Stimulated activated naive CD8-positive, alpha-beta T cell treated with anti-CD3 and anti-CD28 coated beads, Interleukin-15, amount 100 ng/mL, for 72 hours (primary cell): ENCODE measurements at places on chromosomes 12 and 14.
A peak's percentile ranks its signal among the peaks of the same experiment; 100 is the strongest.

- DNase-seq: no peak
Observed at GRCh38 chr14:41313196-41313595, 293.5 kb upstream of the LRFN5 start.

GRCh38 chr14:75513911-75514672, 8.2 kb upstream of the BATF start:
- no peak for DNase-seq

DNA sequence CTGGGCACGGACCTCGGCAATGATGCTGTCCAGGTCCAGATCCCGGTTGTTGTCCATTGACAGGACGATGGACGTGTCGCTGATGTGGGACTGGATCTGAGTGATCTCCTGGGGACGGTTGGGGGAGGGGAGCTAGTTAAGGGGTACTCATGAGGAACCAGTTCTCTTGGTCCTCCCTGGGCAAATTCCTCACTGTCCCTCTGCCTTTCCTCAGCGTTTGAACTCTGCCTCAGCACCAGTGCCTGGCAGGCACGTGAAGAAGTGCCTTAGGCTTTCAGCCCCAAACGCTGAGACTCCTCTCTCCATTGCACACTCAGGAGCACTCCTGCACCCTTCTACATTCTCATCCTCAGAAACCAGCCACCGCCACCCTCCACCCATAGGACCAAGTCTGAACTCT, 9.7 kb downstream of the KRT72 start:
- DNase-seq: no peak

DNA sequence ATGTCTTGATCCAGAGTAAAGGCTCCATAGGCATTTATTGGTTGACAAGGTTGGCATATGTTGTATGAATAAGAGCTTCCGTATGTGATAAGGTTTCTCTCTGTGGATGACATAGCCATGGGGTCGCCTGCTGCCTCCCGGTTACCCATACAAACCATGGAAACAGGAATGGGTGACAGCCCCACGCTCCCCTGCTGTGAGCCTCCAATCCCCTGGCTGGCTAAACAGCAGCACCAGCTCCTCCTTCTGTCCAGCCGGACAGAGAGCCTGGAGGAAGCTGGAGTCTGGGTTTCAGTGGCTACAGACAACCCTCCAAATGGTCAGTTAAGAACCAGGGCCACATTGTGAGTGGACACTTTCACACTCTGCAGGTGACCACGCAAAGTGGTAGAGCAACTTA, 131.1 kb downstream of the CALM1 start:
- DNase-seq: no peak

GRCh38 chr12:52493172-52493571, at the start of gene KRT6A:
Gene KRT6A, minus strand, starts transcription at chr12:52493257. Its CDS starts 69 bp downstream, at chr12:52493188.
- DNase-seq: no peak

GRCh38 chr12:91482231-91482630, 299.6 kb upstream of the DCN start:
- no peak for DNase-seq

DNA sequence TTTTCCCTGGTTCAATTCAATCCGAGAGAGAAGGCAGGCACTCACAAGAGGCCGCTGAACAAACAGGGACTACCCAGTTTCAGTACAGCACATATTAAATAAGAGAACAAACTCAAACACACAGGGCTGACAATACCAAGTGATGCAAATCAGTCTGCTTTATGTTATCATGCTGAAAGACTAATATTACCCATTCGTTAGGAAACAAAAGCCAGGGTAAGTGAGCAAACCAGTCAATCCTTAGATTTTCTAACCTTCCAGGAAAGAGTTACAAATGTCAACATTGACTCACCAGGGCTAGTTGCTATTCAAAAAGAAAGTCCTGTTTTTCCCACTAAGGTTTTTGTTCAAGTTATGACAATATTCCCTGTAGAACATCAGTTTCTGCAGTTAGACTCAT, 246.2 kb downstream of the C12orf42 start:
- no peak for DNase-seq

DNA sequence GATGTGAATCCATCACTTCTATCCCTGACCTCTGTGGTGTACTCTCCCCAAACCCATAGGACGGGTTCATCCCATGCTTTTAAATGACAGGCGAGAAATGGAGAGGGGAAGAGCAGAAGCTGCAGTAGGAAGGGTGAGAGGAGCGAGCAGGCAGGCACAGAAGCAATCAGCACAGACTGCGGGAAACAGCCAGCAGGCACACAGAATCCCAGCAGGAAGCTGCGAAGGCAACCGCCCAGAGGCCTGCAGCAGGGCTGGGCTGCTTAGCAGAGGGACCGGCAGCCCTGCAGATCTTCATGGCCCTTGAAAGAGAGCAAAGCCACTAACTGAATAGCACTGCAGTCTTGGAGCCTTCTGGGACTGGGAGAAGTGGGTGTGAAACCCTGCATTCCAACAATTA, 287.0 kb upstream of the FKBP4 start:
- no peak for DNase-seq

DNA sequence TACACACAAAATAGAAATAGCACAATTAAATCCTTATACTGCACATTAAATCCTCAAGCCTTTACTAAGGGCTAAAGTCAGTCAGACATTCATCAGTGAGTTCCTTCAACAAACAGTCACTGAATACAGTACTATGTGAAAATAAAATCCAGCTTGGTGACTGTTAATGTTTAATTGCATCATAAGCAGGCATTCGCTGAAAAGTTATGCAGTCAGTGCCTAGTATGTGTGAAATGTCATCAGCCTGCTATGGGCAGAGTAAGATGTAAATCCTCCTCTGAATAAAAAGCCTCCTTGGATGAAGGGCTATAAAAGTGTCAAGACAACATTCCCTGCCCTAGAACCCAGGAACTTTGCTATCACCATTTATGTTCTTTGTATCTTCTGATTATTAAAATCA, 116.4 kb downstream of the PRICKLE1 start:
- DNase-seq: no peak

GRCh38 chr12:29167988-29168387, 18.9 kb downstream of the FAR2 start:
- no peak for DNase-seq

GRCh38 chr14:33647385-33647786, 303.5 kb downstream of the EGLN3 start:
- DNase-seq: no peak

DNA sequence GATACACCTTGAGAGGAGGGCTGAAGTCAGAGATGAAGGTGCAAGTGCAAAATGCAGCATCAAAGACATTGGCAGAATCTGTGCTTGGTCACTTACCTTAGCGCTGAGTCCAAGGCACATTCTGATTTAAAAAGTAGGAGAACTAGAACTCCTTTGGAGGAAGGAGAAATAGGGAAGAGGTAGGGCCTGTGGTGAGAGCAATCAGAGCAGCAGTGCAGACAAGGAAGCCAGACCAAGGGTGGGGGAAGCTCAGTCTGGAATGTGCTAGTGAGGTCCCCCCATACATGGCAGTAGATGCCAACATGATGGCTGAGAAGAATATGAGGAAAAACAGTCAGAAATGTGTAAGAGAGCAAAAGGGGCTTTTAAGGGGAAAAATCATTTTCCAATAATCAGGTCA, 206.5 kb downstream of the SSPN start:
- DNase-seq: no peak

DNA sequence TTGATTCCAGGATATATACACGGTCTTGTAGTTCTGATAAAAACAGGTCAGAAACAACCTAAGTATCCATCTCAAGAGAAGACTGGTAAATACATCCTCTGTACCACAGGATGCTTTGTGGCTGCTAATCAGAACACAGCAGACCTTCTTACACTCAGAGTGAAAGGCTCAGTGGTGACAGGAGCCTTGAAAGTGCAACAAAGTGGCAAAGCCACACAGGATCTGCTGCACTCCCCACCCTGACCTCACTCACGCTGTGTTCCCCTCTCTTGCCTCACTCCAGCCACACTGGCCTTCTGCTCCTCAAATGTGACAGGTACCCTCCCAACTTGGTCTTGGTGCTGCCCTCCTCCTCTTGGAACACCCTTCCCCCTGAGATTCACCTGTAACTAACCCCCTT, 98.1 kb upstream of the GRIP1 start:
- DNase-seq: peak; percentile 67

GRCh38 chr12:26853303-26854030, 20.5 kb upstream of the ITPR2 start:
- peak; percentile 49 for DNase-seq

DNA sequence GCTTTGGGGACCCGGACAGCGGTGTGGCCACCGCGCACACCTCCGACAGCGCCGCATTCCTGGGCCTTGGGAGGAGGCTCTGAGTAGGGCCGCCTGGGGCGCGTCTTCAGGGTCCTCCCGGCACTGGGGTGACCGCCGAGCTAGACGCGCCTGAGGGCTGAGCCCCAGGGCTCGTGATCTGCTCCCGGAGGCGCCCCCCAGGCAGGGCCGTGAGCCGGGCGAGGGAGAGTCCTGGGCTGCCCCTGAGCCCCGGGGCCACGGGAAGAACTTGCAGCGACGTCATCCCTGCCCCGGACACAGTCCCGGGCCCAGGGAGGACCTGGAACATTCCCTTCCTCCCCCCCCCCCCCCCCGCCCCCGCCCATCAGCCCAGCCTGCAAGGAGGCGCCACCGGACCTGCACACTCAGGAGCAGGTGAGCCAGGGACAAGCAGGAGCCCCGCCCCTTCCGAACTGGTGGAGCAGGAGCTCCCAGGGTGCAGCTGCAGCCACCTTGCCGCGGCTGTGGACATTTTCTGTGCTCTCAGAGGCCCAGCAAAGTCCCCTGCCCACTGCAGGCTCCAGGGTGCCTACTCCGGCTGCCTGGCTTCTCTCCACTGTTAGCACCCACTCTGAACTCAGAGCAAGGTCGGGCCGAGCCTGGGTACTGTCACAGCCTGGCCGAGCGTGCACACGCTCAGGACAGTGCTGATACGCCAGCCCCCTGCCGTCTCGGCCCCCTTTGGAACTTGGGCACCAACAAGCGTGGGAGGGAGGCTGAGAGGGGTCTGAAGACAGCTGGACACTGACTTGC, 50.7 kb downstream of the A2M start:
- peak; percentile 24 for DNase-seq

- no peak for DNase-seq
Observed at GRCh38 chr12:6367065-6367968, 8.0 kb downstream of the SCNN1A start.

- no peak for DNase-seq
Observed at GRCh38 chr12:49979791-49980190, 7.0 kb downstream of the AQP6 start.

- no peak for DNase-seq
Observed at GRCh38 chr12:1527789-1528188, 66.6 kb downstream of the FBXL14 start.

GRCh38 chr14:75690010-75690409, 29.0 kb downstream of the TTLL5 start:
- DNase-seq: no peak

DNA sequence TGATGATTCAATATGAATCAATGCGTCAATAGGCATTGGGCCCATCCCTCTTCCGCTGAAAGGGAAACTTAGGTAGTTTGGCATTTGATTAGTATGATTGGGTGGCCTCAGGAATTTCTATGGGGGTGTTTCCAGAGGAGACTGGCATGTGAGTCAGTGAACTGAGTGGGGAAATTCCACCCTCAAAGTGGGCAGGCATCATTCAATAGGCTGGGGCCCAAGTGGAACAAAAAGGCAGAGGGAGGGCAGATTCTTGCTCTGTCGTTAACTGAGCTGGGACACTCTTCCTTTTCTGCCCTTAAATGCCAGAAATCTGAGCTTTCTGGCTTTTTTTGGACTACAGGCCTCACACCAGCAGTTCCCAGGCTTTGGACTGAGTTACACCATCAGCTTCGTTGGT, 373.5 kb downstream of the RPS29 start:
- DNase-seq: no peak

DNA sequence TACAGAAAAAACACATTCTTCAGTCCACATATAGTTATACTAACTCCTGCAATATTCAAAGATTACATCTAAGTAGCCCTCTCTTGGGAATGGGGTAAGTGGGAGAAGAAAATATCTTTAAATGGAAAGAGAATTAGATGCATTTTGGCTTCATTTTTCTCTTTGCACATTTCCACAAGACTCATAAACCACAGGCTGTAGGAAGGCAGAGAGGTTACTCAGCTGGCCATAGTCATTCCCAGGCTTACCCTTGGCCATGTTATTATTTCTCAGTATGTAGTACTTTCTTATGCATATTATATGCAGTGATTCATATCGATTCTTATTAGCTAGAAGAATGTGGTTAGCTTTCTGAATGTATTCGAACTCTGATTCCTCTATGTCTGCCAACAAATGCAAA, 92.2 kb downstream of the PTPRR start:
- no peak for DNase-seq

GRCh38 chr12:128314611-128315010, 47.6 kb downstream of the TMEM132C start:
- DNase-seq: no peak

- no peak for DNase-seq
Observed at GRCh38 chr12:93804392-93805179, 127.4 kb downstream of the CRADD start.

- peak; percentile 45 for DNase-seq
Observed at GRCh38 chr12:30822385-30823155, 67.8 kb upstream of the CAPRIN2 start.

- peak; percentile 84 for DNase-seq
Observed at GRCh38 chr14:105999361-106000028, 473.1 kb downstream of the TMEM121 start.

- no peak for DNase-seq
Observed at GRCh38 chr14:24406416-24406815, 7.6 kb downstream of the NYNRIN start.

DNA sequence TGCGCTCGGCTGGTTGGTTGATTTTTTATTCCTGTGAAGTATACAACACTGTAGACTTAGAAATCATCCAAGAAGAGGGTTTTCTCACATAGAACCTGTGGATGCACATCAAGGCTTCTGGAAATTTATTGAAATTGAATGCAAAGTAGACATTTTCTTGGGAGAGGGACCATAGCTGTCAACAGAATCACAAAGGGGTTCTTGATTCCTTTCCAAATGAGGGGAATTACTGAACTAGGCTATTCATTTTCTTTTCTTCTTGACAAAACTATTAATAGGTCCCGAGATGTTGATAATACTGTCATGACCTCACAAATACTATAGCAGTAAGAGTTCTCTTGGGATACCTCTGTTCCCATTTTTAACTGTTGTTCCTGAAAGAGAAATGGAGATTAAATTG, 73.9 kb downstream of the AKAP6 start:
- DNase-seq: no peak

- DNase-seq: no peak
Observed at GRCh38 chr12:14473707-14474287, 93.9 kb downstream of the PLBD1 start.

DNA sequence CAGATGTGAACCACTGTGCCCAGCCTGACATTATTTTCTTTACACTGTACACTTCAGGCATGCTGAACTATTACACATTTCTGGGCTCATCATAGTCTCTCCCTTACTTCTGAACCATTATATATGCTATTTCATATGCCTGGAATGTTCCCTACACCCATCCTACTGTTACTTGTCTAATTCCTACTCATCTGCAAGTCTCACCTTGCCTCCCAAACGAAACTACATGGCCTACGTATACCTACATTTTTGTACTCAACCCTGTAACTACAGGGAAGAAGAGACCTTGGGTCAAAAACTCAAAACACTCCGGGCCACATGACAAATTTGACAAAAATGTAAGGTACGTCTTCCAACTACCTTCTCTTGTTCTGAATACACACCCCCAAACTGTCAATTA, 9.5 kb upstream of the EEA1 start:
- no peak for DNase-seq
